ENCODE measurements at places on chromosomes 1 and 21. TPM values are rescaled to one million over a fixed set of nuclear protein-coding genes. Genes with fewer than 3 reads are reported as not detected.

The RIPK4 gene
- total RNA-seq, result 38.6 TPM

The FMO1 gene
- 14.3 TPM for total RNA-seq

The KCNJ9 gene
- not detected for total RNA-seq

- no peaks in the 10 kb centered on the region for H3K36me3 ChIP-seq
- no peak for DNase-seq
- no peaks in the 10 kb centered on the region for H3K27me3 ChIP-seq
- peaks cover 26% of the 10 kb centered on the region for H3K4me1 ChIP-seq
These were observed 3.7 kb upstream of the TRIM62 start for GRCh38 chr1:33185541-33185940.

The GBP7 gene
- not detected for total RNA-seq

DNA sequence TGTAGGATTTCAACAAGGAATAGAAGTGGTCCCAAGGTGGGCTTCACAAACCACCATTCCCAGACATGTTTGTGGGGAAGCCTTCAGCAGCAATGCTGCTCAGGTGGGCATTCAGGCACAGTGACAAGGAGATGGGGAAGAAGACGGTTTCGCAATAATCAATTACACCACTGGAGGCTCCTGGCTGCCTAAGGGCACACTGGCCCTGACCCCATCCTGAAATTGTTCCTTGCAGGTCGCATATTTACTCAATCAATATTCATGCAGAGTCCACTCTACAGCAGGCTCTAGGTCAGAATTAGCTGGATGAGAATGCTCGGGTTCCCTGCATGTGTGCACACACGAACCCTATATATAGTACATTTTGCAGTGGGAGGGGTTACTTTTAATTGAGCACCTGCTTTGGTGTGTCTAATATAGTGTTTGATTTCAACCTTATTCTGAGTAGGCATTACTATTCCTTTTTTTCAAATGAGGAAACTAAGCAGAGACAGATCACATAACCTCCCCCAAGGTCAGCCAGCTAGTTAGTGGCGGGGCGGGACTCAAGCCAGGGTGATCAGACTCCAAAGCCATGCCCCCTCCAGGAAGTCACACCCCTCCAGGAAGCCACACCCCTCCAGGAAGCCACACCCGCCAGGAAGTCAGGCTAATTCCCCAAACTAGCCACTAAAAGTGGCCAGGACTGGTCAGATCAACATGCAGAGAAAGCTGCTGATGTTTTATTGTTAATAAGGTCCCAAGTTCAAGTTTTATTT lies 106.5 kb downstream of the HLCS start:
- H3K36me3 ChIP-seq, result no peaks in the 10 kb centered on the region
- no peak overlapping the region for H3K27ac ChIP-seq
- DNase-seq, result no peak

GRCh38 chr1:232767305-232768074 lies 37.7 kb upstream of the MAP10 start:
- H3K4me3 ChIP-seq, result no peak overlapping the region
- H3K4me1 ChIP-seq, result peaks cover 23% of the 10 kb centered on the region
- H3K27ac ChIP-seq, result peak overlapping the region; percentile 88
- H3K27me3 ChIP-seq, result no peaks in the 10 kb centered on the region
- DNase-seq, result peak; percentile 84
- H3K36me3 ChIP-seq, result no peaks in the 10 kb centered on the region

The CD1D gene
- 0.97 TPM for total RNA-seq

The INKA2 gene
- 4.3 TPM for total RNA-seq

DNA sequence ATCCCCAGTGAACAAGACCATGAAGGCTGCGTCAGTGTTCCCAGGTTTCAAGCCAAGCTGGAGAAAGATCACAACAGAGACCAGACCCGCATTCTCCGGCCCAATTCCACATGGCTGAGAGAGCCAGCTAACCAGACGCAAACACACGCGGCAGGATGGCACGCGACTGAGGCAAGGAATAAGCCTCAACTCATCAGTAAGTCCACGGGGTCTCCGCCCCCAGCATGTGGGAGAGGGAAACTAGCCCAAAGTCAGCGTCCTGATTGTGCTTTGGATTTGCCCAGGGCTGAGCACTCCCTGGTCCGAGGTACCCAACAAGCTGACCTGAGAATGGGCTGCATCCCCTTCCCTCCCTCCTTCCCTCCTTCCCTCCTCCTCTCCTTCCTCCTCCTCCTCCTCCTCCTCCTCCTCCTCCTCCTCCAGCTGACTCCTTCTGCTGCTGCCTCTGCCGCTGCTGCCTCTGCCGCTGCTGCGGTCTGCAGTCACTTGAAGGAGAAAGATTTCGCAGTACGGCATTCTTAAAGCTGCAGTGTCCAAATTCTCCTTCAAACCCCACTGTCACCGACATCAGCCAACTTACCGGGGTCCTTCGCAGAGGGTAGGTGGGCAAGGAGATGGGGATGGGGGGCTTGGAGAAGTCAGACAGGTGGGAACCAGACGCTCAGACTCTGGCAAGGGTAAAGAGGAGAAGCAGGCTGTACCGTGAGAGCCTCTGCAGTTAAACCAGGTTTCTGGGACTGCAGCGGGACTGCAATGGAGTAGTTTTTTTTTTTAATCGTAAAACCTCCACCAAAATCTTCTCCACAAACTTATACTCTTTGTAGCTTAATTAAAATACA lies 33.0 kb upstream of the H6PD start:
- H3K4me3 ChIP-seq, result peak overlapping the region; percentile 44
- peaks cover 73% of the 10 kb centered on the region for H3K27me3 ChIP-seq
- no peak for DNase-seq
- no peak overlapping the region for H3K27ac ChIP-seq
- peaks cover 43% of the 10 kb centered on the region for H3K4me1 ChIP-seq
- H3K36me3 ChIP-seq, result no peaks in the 10 kb centered on the region

- DNase-seq, result no peak
- peak overlapping the region; percentile 88 for H3K4me3 ChIP-seq
- peaks cover 31% of the 10 kb centered on the region for H3K4me1 ChIP-seq
- no peaks in the 10 kb centered on the region for H3K27me3 ChIP-seq
- H3K36me3 ChIP-seq, result no peaks in the 10 kb centered on the region
- peak overlapping the region; percentile 94 for H3K27ac ChIP-seq
These were observed 706 bp downstream of the C21orf91 start for GRCh38 chr21:17818186-17819113.

DNA sequence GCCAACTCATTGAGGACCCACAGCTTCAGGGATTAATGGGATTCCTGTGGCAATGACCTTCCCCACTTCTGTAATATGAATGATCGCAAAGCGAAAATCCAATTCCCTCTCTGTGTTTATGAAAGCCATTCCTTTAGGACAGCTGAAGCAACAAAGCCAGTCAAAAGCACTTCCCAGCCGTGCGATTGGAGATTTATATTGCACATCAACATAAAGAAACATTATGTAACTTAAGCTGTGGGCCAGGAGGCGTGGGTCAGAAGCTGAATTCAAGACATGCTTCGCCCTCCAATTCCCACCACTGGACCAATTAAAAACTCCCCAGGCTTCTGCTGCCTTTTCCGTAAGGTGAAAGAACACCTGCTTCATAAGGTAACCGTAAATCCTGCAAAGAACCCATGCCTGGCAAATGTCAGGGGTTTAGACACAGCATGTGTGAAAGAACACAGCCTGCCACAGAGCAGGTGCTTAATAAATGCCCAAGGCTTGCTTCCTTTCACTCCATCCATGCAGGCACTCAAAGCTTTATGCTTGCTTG lies 138.9 kb upstream of the SOD1 start:
- DNase-seq, result no peak
- H3K4me1 ChIP-seq, result no peaks in the 10 kb centered on the region
- H3K36me3 ChIP-seq, result no peaks in the 10 kb centered on the region
- no peaks in the 10 kb centered on the region for H3K27me3 ChIP-seq
- no peak overlapping the region for H3K4me3 ChIP-seq
- no peak overlapping the region for H3K27ac ChIP-seq

GRCh38 chr1:19073311-19074186 lies 117.1 kb upstream of the IFFO2 start:
- H3K36me3 ChIP-seq, result peaks cover 52% of the 10 kb centered on the region
- peak overlapping the region; percentile 91 for H3K27ac ChIP-seq
- no peak overlapping the region for H3K4me3 ChIP-seq
- H3K4me1 ChIP-seq, result peaks cover 72% of the 10 kb centered on the region
- no peaks in the 10 kb centered on the region for H3K27me3 ChIP-seq

The GFI1 gene
- 0.36 TPM for total RNA-seq

DNA sequence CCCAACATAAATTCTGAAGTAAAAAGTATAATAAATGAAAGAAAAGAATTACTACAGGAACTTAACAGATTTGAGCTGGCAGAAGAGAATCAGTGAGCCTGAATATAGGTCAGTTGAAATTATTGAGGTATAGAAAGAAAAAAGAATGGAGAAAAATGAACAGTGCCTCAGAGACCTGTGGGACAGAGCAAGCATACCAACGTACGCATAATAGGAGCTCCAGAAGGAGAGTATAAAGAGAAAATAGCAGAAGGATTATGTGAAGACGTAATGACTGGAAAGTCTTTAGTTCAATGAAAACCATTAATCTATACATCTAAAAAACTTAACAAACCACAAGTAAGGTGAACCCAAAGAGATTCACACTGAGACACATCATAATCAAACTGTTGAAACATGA lies 261.8 kb downstream of the DYRK1A start:
- no peak for DNase-seq
- H3K4me3 ChIP-seq, result no peak overlapping the region
- H3K36me3 ChIP-seq, result no peaks in the 10 kb centered on the region
- no peaks in the 10 kb centered on the region for H3K27me3 ChIP-seq
- H3K4me1 ChIP-seq, result peaks cover 5% of the 10 kb centered on the region
- no peak overlapping the region for H3K27ac ChIP-seq

DNA sequence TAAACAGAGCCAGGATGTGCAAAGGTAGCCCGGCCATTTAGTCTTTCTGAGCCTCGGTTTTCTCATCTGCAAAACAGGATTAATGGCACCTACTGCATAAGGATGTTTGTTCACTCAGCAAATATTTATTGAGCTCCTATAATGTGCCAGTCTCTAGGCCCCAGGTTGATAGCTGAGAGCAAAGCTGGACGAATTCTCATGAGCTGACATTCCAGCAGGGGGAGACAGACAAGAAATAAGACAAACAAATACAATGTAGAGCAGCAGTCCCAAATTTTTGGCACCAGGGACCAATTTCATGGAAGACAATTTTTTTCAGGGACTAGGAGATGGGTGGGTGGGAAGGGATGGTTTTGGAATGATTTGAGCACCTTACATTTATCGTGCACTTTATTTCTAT lies 74.3 kb upstream of the PAX7 start:
- no peak overlapping the region for H3K27ac ChIP-seq
- no peak overlapping the region for H3K4me3 ChIP-seq
- DNase-seq, result no peak
- peaks cover 13% of the 10 kb centered on the region for H3K4me1 ChIP-seq

DNA sequence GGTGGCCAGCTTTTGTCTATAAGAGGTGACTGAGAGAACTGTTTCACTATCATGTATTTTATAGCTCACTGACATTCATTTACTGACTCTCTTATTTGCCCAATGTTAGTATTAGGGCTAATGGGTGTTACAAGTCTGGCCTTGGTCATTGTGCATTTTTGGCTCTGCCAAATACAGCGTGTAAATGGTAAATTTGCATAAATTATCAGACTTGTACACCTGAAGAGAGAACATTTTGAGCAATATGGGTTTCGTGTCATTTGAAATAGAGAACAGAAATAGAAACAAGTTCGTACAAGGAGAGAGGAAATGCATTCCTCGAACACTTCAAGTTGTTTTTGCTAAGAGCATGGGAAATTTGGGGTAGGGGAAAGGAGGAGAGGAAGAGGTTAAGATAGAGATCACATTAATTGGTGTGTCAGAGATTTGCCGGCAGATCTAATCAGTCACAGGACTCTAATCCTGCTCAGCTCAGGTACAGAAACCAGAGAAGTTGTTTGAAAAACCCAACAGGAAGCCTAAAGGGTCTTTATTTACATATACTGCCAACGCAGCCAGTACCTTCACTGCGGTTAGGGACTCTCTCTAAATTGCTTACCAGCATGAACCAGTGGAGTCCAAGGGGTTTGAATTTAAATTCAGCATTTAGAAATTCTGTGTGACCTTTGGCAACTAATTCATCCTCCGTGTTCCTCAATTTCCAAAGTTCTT lies 261.5 kb downstream of the GPATCH2 start:
- H3K27ac ChIP-seq, result no peak overlapping the region
- no peaks in the 10 kb centered on the region for H3K36me3 ChIP-seq
- H3K27me3 ChIP-seq, result no peaks in the 10 kb centered on the region
- H3K4me1 ChIP-seq, result no peaks in the 10 kb centered on the region
- no peak for DNase-seq

The NCAM2 gene
- 0.95 TPM for total RNA-seq

DNA sequence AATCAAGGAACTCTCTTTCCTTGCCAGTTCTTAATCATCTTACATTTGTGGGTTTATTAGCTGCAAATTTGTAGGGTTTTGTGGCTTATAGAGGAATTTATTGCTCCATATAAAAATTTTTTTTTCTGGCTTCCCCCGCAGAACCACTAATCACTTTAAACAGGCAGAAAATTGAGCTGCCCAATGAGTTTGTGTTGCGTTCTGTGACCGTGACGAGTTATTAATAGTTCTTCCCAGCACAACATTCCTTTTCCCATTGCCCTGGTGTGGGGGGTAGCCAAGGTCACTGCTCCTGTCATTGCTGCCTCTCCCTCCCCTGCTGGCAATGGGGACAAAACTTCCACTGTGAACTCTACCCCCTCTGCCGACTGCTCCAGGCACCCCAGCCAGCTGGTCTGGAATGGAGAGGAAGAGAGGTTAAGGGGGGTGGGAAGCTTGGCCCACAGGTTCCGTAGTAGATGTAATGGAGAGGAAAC lies 55.1 kb downstream of the UBE2T start:
- H3K36me3 ChIP-seq, result no peaks in the 10 kb centered on the region
- no peak overlapping the region for H3K27ac ChIP-seq
- no peaks in the 10 kb centered on the region for H3K27me3 ChIP-seq

GRCh38 chr1:113756461-113756860 lies 2.8 kb downstream of the PHTF1 start:
- H3K36me3 ChIP-seq, result no peaks in the 10 kb centered on the region
- H3K4me1 ChIP-seq, result peaks cover 10% of the 10 kb centered on the region
- H3K4me3 ChIP-seq, result no peak overlapping the region
- DNase-seq, result no peak

DNA sequence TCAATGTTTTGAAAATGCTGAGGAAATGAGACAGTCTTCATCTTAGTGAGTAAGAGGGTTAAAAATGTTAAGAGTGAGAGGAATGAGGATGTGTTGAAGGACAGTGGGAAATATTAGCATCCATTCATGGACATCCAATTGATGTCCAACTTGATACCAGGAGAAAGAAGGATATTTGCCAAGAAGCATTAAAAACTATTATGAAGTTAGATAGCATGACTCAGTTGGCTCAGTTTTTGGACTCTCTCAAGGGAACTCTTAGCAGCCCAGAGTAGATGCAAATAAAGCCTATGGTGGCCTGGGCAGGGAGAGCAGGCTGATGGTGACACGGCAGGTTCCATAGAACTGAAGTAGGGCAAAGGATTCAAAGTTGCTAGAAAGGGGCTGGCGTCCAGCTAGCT lies 171.0 kb downstream of the ZZZ3 start:
- DNase-seq, result no peak
- peaks cover 9% of the 10 kb centered on the region for H3K4me1 ChIP-seq
- no peak overlapping the region for H3K4me3 ChIP-seq
- H3K27me3 ChIP-seq, result no peaks in the 10 kb centered on the region
- no peak overlapping the region for H3K27ac ChIP-seq

The SHISAL2A gene
- not detected for total RNA-seq
